ENCODE measurements at places on chromosomes 5 and 9.

DNA sequence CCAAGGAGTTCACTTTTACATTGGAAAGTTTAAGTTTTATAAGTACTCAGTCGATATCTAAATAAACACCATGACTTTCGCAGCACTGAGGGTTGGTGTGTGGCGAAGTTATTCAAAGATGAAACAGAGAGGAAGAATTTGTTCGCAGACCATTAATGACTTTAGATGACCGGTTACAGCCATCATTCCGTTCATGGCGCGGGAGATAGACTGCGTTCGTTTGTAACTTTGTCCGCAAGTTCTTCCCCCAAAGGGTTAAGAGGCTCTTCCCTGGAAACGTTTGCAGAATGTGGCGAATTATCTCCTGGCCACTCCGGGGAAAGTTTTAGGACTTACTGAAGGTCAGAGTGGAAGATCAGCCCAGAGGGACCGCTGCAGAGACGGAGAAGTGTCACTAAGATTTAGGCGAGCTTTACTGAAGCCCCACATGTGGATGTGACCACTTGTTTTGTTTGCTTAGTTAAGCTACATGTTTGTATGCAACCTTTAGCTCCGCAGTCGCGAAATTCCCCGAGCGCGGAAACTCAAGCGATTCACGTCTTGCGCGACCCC is 2.2 kb upstream of the FOXD1 start:
- DNase-seq, result no peak

GRCh38 chr9:81125446-81126092 is 563.8 kb downstream of the TLE1 start:
- no peak for DNase-seq

GRCh38 chr5:73793911-73794310 is 167.9 kb downstream of the ARHGEF28 start:
- DNase-seq, result no peak

DNA sequence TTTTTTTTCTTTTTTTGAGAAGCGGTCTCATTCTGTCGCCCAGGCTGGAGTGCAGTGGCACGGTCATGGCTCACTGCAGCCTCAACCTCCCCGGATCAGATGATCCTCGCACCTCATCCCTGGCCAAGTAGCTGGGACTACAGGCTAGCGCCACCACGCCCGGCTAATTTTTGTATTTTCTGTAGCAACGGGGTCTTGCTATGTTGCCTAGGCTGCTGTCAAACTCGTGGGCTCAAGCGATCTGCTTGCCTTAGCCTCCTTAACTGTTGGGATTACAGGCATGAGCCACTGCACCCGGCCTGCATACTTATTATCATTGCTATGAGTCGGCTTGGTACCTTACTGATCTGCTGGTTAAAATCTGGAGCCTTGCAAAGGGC is 790 bp upstream of the IARS1 start:
- peak; percentile 7 for DNase-seq

DNA sequence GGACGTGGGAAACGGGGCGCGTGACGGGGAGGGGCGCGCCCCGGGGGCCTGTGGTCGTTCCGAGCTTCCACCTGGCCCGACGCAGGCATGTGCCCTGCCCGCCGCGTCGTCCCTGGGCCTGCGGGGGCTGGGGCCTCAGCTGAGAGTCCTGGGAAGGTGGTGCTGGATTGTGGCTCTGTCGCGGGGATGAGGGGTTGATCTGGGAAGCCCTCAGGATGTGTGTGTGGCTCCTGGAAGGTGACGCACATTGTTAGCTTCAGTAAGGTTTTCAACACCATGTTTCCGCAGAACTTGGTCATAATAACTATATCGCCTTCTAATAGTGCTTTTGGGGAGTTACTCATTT is 589.1 kb downstream of the MTRR start:
- DNase-seq, result no peak

GRCh38 chr9:111034170-111034897 is 3.9 kb downstream of the LPAR1 start:
- DNase-seq, result no peak

- DNase-seq, result no peak
Observed at GRCh38 chr5:16808021-16808420, 128.1 kb downstream of the MYO10 start.

- no peak for DNase-seq
Observed at GRCh38 chr5:33934176-33934575, 2.0 kb upstream of the RXFP3 start.

GRCh38 chr5:113608113-113608596 is 94.7 kb downstream of the YTHDC2 start:
- no peak for DNase-seq

DNA sequence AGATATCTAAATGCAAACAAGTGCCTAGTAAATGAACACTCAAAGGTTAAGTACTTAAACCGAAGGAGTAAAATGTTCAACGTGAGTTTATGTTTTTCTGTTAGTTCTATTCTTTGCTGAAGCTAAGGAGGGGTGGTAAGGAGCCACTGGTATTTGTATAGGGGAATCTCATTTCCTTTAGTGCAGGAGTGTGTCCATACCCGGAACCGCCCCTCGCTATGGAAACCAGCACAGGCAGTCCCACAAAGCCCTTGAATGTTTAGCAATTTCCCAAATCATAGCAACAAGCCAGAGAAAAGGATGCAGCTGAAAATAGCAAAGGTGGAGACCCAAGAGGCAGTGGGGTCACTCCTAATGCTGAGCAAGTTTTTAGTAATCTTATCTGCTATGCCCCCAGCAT is 78.8 kb upstream of the STK32A start:
- no peak for DNase-seq

DNA sequence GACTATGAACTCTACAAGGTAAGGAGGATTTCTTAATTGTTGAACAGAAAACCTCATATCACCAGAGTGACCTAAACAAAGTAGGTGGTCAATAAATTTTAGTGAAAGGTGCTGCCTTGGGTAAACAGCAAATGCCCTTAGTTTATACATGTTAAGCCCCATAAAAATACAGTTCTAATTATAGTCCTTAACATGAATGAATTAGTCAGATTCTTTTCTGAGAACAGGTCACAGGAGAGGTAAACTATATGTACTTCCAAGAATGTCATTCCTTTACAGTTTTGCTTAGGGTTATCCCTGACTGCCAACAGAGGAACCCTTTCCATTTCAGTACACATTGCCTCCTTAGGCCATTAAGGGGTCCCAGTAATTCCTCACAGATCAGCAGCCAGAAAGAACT is 64.9 kb downstream of the PLPP1 start:
- DNase-seq, result no peak

DNA sequence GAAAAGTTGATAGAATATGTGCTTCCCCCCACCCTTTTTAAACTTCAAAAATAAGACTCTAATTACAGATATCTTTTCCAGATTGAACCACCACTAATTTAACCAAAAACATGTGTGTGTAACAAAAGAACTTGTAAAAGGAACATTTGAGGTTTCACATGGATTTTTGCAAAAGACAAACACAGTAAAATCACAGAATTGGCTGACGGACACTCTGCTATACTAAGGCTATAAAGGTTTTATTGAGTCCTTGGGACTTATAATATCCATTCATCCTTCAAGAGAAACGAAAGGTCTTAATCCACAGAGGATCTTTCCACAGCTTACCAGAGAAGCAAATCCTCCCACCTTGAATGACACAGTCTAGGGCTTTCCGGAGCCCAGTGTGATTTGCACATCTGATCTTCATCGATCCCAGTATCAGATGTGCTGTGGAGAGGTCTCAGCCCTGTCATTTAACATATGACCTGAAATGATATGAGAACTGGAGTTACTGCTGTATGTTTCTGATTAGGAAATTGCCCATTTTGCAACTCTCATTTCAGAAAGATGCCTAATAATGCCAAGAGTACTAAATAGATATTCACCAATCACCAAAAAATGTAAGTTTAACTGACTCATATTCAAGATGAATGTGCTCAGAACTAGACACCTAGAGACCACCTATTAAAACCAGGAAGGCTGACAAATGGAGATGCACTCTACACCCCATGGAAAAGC is 256.5 kb upstream of the FBXL7 start:
- DNase-seq, result no peak

DNA sequence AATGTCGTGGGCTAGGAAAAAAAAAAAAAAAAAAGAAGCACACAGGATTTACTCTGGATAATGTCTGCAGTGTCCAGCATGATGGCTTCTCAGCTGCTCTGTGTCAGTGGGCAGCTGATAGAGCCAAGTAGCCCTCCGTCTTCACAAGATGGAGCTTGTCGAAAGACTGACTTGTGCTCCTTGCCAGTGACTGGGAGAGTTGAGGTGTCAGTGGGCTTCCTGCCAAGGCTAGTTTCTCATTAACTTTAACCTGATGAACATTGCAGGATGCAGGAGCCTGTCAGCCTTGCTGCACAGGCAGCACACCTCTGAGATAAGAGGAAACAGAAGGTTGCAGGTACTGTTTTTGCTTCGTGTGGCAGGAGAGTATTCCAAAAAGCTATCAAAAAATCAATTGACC is 171.4 kb upstream of the SGCD start:
- no peak for DNase-seq

DNA sequence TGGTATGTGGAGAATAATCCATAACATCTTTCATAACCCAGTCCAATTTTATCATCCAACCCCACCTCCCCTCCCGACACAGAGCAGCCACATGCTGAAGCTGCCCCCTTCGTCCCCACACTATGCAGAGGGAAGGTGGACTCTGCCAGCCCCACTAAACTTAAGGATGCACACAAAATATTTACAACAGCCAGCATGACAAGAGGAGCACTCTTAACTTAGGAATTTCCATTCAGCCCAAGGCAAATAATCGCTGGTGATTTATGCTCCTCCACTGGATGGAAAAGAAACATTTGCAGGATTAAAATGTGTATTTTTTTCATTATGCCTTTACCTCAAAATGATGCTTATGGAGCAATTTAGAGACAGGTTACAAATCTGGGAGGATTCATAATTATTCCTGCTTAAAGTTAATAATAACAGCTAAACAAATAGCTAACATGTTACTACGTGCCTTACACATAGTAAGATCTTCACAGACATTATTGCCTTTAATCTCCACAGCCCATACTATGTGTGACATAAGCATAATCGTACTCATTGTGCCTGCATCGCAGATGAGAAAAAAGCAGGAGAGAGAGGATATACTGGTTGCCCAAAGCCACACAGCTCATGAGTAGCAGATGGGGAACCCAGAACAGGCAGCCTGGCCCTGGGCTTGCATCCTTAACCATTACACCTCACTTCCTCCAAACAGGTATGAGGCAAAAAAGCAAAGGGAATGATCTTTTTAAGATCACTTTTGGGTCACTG is 92.6 kb downstream of the GLIS3 start:
- DNase-seq, result no peak

GRCh38 chr5:117333011-117333410 is 758.4 kb upstream of the SEMA6A start:
- no peak for DNase-seq

DNA sequence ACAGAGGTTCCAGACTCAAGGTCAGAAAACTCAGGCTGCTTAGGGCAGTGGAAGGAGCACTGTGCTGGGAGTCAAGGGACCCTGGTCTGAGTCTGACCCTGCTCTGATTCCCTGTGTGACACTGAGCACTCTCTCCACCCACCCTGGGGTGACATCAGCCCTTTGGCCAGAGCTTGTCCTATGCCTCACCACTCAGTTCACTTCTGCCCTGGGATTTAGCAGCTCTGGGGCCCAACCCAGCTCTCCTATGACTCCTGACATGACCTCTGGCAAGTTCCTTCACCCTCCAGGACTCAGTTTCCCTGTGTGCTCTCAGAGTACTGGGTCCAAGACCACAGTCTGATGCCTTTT is 63.9 kb downstream of the FAM114A2 start:
- no peak for DNase-seq

- no peak for DNase-seq
Observed at GRCh38 chr9:93916358-93916757, 38.8 kb downstream of the BARX1 start.

DNA sequence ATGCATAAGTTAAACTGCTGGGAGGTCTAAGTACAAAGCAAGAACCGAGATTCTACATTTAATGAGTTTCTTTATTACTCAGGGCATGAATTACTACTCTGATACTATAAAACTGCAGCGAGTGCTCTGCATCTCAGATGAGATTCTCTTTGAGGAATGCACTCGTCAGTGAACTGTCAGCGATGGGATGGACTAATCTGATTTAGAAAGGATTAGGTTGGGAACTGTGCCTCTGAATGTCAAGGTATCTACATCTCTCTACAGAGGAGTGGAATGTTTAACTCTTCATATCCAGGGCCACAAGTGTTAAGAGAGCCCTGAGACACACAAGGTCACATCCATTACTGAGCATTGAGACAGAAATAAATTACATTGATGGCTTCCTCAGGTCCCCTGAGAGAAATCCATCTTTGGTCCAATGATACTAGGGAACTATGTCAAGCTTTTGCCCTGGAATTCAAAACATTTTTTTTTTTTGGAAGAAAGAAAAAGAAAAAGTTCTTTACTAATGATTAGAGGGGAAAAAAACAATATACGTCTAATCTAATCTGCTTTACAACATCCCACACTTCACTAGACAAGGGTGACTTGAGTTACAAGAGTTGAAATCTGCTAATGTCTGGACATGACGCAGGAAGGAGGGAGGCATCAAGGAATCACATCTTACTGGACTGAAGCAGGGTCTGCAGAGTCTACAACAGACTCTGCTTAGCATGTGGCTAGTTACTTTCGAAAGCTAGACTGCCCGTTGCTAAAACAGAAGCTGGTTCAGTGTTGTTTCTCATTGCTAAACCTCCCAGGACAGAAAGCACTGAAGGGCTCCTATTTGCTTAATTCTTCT is 270.0 kb upstream of the TLE4 start:
- DNase-seq, result no peak

GRCh38 chr5:177601126-177601525 is 1.2 kb downstream of the B4GALT7 start:
- no peak for DNase-seq
